ENCODE measurements at places on chromosomes 2 and 18.

DNA sequence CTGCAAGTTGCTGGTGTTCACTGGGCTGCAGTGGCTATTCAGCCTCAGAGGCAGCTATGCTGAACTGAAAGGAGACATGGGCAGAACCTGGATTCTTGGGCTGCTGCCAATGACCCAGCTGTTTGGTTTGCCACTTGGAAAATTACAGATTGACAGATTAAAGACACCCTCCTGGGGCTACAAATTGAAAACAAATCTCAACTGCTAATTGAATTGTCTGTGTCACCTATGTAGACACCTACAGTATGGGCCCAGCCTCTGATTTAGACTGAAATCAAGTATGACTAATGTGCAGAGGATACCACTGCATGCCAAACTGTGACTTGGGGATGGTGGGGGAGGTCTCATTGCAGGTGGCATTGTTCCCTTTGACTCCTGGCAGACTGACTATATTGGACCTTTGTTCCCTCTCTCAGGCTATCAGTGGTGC lies 42.8 kb downstream of the ITSN2 start:
- DNase-seq: no peak

- DNase-seq: peak; percentile 16
Observed at GRCh38 chr2:38554973-38555595, 47.6 kb downstream of the HNRNPLL start.

GRCh38 chr2:201735486-201735885 lies 37.0 kb upstream of the MPP4 start:
- no peak for DNase-seq

GRCh38 chr18:26925313-26925712 lies 59.8 kb upstream of the AQP4 start:
- no peak for DNase-seq

GRCh38 chr2:64311948-64312621 lies 141.9 kb upstream of the LGALSL start:
- DNase-seq: peak; percentile 75
